ENCODE measurements at places on chromosomes 7 and 10.

- DNase-seq: no peak
These were observed 168.4 kb downstream of the PON1 start for GRCh38 chr7:95155965-95156364.

- DNase-seq: no peak
These were observed 768 bp downstream of the CHCHD2 start for GRCh38 chr7:56105508-56105907.

- no peak for DNase-seq
These were observed 85.1 kb upstream of the ZPBP start for GRCh38 chr7:50178166-50178565.

DNA sequence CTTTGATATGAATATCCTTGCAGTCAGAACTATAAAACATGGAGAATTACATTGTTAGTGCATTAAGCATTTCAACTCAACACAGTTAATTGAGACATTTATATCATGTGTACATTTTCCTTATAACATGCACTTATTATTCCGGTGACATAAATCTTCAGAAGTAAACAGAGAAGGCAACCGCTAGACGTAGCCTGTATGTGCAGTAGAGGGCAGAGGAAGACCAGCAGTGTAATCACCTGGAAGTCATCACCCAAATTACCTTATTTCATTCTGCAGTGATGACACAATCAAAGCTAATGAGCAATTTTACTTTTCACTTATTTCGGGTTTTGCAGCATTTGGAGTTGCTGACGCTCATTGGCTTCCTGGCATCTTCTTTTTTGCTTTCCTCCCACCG lies 394.6 kb downstream of the SDK1 start:
- DNase-seq: no peak

Measured in stimulated activated CD4-positive, alpha-beta T cell treated with anti-CD3 and anti-CD28 coated beads, Interleukin-4, amount 100 ng/mL, for 1 hour (primary cell).